Ureter (tissue), 1 donor: ENCODE measurements at places on chromosomes 6 and 20. TPM values are rescaled to one million over a fixed set of nuclear protein-coding genes. Genes with fewer than 3 reads are reported as not detected.

Gene ISM1
- 8.4 TPM for total RNA-seq

Gene GMPR
- 2.3 TPM for total RNA-seq

Gene SF3B5
- 110 TPM for total RNA-seq

Gene TRIM10
- not detected for total RNA-seq

Gene BMP6
- 1.8 TPM for total RNA-seq

Gene BACH2
- 4.3 TPM for total RNA-seq

Gene ZMYND8
- 113 TPM for total RNA-seq
